Activated CD4-positive, alpha-beta T cell treated with anti-CD3 and anti-CD28 coated beads, Interleukin-2, amount 50 U/mL, for 4 hours (primary cell): ENCODE measurements at places on chromosomes 12 and 14.

- DNase-seq: no peak
These were observed 76.9 kb upstream of the REP15 start for GRCh38 chr12:27619308-27619707.

DNA sequence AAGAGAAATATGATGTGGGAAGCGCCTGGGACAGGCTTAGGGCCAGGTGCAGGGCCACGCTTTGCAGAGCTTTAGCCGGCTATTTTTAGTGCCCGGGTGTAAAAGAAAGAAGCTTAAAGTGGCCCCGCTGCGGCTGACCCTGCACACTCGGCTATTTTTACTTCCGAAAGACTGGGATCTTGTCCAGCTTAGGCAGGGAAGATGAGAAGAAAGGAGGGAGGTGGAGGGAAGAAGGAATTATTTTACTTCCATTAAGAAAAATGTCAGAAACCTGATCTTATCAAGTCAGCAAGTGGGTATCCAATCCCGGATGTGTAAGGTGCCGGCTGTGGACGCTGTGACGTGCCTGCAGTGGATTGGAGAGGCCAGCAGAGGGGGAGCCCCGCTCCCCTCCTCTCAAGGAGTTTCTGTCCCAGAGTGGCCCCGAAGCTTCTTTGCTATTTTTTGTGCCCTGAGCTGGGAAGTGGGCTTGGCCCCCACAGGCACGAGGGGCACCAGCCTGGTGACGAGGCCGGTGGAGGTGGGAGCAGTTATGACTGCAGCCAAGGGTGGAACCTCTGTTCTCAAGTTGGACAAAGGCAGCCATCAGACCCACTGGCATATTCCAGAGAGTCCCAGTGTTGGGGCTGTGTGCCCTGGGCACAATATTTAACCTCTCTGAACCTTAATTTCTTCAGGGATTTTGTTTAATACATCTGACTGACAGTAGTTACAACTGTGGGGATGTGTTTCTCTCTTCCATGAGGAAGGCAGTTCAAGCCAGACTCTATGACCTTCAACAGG, 97.7 kb downstream of the ESRRB start:
- DNase-seq: no peak

DNA sequence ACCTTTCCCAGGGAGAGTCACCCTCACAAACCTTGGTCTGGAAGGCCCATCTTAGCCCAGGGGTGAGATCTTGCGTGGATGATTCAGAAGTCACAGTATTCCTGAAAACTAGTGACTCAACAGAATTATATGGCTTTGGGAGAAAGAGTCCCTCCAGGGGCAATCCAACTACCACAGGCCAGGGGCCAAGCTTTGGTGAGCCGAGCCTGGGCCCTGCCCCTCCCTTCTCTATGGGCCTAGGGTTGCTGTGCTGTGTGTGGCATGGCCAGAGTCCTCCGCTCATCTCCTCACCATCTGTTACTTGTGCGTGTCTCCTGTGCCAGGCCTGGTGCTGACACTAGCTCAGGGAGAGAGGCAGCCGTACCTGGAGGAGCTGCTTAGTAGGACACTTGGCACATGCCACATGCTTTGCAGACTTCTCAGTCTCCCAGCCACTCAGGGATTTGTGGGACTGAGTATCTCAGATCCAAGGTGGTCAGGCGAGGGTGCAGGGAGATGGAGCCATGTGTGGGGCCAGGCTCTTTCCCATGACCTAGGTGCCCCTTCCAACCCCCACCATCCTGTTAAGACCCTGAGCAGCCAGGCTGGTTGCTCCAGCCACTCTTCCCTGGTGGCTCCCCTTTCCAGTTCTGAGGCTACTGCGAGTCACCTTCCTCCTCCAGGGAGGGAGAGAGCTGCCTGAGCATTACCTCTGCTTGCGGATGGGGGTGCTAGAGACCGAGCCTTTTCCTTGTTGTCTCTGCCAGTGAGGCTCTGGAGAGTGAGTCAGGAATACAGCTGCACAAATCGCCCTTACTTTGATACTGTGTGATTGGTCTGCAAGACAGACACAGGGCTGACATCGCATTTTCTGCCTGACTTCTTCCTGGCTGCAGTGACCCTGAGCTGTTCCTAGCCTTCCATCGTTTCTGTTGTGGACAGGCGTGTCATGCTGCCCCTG, 94.1 kb downstream of the SLC25A47 start:
- DNase-seq: no peak

GRCh38 chr12:53601296-53601847, 24.8 kb downstream of the ATF7 start:
- no peak for DNase-seq

DNA sequence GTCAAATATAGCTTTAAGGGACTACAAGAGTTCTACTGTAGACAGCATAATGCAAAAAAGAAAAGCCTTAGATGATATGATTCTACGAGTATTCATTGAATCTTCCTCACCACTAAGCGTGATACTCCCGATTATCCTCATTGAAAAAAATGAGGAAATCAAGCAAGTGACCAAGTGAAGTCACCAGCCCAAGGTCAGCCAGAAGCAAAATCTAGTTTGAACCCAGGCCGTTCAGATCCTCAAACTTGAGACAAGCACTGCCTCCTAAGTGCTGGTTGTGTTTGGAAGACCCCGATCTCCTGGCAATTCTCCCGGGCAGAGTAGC, 845 bp downstream of the GIT2 start:
- no peak for DNase-seq

GRCh38 chr12:105897311-105897725, 241.4 kb downstream of the NUAK1 start:
- no peak for DNase-seq

DNA sequence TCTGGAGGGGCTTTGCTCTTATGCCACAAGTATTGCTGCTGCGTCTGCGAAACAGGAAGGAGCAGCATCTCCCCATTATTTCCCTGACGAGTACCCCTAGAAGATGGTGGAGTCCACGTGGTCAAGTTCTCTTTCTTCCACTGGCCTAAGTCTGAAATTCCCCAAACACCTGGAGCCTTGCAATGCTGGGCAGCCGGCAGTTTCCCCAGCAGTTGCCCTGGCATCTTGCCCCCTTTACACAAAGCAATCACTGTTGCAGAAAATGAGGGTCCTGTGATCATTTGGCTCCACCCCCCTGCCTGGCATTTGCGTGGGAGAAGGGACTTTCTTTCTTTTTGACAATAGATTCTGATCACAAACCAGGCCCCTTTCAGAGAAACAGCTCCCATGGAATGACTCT, 56.9 kb downstream of the FOS start:
- no peak for DNase-seq

- DNase-seq: no peak
These were observed 2.7 kb upstream of the RPS6KA5 start for GRCh38 chr14:91063119-91063518.

DNA sequence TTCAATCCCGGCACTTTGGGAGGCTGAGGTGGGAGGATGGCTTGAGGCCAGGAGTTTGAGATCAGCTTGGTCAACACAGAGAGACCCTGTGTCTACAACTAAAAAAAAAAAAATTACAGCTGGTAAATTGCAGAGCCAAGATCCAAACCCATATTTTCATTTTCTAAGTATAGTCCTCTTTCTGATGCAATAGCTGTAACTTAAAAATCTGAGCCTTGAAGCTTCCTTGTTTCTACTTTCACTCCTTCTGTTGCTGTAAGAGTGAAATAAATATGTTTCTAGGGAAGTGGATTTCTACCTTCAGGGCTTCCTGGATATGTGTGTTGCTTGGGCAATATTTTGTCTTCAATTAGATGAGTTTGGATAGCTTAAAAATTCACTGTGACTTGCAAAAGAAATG, 42.0 kb upstream of the PRICKLE1 start:
- DNase-seq: no peak

GRCh38 chr12:110577864-110578693, 5.0 kb downstream of the PPTC7 start:
- DNase-seq: peak; percentile 17

DNA sequence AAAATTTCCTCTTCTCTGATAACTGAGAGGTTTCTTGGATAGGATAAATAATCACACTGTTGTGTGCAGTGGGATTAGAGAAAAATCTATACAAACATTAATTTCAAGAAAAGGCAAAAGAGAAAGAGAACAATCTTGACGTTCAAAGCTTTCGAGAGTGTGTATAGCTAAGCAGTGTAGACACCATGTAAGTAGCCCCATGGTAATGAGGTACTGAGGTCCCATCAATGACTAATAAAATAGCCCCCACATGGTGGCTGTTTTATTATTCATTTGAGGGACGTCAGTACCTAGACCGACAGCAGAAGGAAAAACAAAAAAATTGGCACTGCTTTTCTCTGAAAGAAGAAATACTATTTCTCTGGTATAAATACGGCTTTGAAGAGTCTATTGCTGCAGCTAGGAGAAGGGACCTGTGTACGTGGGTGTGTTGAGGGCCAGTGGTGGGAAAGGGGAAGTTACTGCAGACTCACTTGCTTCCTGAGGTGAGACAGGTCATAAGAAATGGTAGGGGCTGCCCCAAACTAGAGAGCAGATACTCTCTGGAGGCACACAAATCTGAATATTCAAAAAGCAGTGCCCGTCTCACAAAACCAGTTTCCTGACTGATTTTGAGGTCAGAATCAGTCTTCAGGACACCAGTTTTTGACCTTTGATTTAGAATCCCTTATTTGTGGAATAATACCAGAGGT, 339.8 kb downstream of the EMP1 start:
- DNase-seq: no peak
